ENCODE measurements at places on chromosomes 11 and 22.
A peak's percentile ranks its signal among the peaks of the same experiment; 100 is the strongest.

DNA sequence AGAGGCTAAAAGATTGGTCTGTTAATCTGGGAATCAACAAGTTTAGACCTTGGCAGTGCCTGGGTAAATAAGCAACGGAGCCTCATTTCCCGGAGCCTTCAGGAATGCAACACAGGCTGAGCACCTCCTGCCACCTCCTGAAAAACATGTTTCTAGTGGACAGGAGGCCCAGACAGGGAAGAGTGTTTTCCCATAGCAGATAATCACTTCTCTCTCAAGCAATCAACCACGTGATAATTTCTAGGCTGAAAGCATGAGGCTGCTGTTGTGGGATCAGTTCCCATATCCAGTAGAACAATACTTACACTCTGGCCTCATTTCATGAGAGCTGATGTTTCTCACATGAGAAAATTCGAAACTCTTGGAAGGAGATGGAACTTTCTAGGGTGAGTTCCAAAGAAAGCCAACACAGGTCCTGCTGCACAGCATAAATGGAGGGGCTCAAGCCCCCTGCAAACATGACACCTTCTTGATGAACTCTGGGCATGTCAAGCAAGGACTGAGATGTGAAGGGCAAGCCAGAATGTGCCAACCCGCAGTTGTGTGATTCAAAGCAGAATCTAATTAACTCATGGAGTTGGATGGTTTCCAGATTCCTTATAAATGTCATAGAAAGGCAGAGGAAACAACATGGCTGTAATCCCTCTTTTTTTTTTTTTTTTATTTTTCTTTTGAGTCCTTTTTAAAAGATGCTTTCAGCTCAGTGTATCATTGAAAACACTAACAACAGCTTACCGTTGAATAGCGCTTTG, 228.5 kb upstream of the SESN3 start:
- DNase-seq: peak; percentile 30

- DNase-seq: no peak
These were observed 105.0 kb upstream of the RAG2 start for GRCh38 chr11:36703055-36703404.

DNA sequence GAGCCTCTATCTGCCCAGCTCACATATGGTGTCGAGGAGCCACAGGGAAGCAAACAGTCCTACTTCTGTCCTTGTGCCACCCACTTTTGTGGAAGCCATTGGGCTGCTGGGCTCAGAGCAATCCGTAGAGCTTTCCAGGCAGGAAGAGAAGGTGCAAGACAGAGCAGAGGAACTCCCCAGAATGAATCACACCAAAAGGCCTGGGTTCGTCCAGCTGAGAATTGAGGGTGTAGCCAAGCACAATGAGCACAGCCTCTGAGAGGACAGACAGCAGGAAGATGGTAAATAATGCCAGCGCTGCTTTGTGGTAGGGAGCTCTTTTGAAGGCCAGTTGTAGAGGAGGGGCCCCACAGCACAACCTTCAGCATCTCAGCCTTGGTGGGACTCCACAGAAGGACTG, 237.8 kb downstream of the GRIK4 start:
- DNase-seq: no peak

DNA sequence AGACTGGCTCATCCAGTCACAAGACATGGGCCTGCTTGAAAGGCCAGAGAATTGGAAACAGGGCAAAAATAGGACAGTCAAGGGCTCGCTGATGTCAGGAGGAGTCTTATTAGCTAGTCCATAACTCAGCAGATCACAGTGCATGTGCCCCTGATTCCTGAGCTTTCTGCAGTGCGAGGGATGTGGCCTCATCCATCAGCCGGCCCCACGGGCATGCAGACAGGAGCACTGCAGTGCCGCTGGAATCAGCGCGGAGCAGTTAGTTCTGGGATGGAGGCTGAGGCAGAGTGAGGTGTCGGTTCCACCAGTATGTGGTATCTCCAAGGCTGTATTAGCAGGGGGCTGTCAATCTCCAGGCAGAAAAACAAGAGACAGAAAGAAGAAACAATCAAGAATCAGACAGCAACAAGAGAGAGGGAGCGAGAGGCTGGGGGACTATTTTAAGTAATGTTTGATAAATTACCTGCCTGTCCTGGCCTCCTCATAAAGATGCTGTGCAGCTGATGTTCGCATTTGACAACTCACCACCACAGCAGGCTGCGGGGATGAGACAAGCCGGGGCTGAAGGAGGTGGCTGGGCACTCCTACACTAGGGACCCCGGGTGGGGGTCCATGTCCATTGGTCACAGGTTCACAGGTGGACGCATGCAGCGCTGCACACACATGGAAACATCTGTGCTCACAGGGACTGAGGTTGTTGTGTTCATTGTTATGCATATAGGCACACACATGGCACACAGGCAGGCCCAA, 167.2 kb downstream of the TRIM29 start:
- DNase-seq: no peak

DNA sequence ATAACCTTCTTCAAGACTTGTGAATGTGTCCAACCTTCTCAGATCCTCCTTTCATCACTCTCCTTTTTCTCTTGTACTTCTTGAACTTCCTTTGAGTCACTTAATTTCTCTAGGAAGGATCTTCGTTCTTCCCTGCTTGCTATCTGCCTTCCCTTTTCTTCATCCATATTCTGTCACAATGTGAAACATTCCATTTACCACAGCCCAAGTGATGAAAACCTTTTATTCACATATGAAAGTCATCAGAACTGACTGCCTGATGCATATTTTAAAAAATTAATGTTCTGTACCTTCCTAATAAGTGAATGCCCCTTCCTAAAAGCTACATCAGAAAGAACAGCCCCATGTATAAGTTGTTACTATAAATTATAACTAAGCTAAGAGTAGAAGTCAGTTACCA, 520.4 kb upstream of the LUZP2 start:
- no peak for DNase-seq

DNA sequence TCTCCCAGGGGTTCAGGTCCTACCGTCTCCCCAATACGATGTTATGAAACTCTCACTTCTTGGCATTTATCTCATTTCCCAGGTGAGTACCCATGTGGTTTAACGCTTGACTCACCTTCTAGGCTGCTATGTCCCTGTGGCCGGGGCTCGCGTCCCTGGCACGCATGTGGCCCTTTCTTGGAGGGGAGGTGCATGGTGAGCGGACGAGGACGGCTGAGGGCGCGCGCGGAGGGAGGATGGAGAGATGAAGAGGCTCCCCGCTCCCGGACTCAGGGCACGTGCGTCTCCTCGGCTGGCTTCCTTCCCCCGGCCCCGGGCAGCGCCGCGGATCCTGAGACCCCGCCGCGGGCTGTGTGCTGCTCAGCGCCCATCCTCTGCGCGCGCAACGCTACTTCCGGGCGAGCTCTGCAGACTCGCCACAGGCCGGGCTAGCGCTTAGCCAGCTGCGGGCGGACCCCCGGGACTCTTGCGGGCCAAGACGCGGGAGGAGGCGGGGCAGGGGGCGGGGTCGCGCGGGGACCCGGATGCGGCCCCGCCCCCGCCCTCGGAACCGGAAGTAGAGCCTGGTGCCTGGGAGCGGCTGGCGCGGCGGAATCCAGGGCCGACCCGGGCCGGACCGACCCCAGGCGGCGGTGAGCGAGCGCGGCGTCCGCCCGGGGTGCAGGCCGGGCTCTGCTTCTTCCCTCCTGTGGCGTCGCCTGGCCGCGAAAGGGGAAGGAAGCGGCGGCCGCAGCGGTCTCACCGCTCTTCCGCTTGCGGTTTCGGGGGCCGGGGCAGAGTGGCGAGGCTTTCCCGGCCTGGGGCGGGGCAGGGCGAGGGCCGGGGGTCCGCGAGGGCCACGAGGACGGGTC, at the start of gene CTTN:
TSS of gene CTTN (plus strand) at position 547 of the 851 bp plus-strand sequence. CDS start 8,769 bp downstream, outside the sequence.
- peak; percentile 92 for DNase-seq

GRCh38 chr22:19680911-19681862, 33.1 kb upstream of the SEPTIN5 start:
- no peak for DNase-seq

GRCh38 chr11:69397732-69398131, 83.7 kb upstream of the LINC01488 start:
- DNase-seq: no peak

GRCh38 chr11:113615098-113615497, 91.0 kb downstream of the TMPRSS5 start:
- DNase-seq: peak; percentile 93

DNA sequence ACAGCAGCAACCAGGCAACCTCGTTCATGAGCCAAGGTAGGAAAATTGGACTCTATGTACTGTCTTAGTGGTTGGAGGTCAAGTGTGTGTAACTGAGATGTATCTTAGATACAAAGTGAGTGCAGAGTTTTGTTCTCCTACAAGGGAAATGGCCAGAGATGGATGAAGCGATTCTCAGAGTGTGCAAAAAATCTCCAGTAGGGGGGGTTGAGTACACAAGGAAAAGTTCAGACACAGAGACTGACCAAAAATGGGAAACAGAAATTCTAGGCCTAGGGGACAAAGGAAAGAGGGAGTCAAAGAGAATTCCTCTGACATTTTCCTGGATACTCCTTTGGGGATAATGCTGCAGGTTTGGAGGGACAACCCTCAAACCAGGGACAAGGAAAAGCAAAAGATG, 38.2 kb upstream of the OR5AK2 start:
- no peak for DNase-seq

DNA sequence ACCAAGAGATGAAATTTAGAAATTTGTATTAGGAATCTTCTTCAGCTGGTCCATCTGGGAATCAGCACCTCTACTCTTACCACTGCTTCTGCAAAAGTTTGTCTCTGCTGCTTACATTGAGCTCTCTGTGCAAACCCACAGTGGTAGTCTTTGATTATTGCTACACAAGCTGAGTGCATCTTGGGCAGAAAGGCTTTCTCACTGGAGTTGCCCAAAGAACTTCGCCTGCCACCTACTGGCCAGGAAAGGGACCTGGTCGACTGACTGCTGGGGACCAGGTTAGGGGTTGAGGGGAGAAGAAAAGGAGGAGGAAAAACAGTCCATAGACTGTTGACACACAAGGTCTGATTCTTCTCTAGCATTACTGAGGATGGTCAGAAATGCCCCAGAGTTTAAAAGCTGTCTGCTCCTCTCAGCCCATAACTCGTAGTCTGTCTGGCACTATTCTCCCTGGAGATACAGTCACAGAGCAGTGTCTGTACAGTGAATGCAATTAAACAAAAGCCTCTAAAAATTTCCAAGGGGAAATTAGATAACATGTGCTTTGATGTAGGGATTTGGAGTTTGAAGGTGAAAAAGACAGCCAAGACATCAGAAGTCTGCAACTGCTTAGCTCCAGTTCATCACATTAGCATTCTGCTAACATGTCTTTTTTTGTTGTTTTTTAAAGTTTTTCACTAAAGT, 215.0 kb upstream of the CTSC start:
- peak; percentile 67 for DNase-seq

- DNase-seq: no peak
These were observed 18.3 kb upstream of the RTCB start for GRCh38 chr22:32430352-32430751.

DNA sequence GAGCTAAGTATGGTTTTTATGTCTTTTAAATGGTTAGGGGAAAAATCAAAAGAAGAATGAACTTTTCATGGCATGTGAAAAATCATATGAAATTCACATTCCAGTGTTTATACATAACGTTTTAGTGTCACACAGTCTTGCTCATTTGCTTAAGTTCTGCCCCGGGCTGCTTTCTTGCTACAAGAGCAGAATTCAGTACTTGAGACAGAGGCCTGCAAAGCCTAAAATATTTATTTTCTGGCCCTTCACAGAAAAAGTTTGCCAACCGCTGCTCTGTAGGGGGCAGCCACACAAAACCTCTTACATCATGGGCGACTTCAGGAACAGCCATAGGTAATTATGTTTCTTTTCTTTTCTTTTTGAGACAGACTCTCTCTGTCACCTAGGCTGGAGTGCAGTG, 1.0 kb upstream of the ATG2A start:
- no peak for DNase-seq

Data from NCI-H82 (cell line).